ENCODE measurements at places on chromosomes 2 and 18.
A peak's percentile ranks its signal among the peaks of the same experiment; 100 is the strongest.

- no peak for DNase-seq
These were observed 138.5 kb downstream of the MEIS1 start for GRCh38 chr2:66573416-66573815.

GRCh38 chr2:47145466-47145865 is 9.6 kb downstream of the STPG4 start:
- no peak for DNase-seq

GRCh38 chr2:25490217-25490616 is 148.5 kb upstream of the DNMT3A start:
- DNase-seq: no peak

DNA sequence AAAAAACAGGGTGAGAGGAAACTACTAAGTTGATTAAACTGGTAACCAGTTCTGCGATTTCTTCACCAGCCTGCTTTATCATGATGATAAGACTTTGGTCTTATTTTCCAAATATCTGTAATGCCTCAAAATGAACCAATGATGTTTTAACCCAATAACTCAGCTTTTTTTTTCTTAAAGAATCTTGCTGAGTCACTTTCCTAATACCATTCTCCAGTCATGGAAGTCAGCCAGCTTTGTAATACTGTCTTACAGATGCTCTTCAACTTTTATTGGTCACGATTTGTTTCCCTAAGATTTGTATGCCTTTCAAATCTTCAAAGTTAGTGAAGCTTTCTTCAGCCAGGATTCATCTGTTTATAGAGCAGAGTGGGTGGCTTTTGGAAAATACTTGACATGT is 47.7 kb upstream of the SMIM21 start:
- no peak for DNase-seq

DNA sequence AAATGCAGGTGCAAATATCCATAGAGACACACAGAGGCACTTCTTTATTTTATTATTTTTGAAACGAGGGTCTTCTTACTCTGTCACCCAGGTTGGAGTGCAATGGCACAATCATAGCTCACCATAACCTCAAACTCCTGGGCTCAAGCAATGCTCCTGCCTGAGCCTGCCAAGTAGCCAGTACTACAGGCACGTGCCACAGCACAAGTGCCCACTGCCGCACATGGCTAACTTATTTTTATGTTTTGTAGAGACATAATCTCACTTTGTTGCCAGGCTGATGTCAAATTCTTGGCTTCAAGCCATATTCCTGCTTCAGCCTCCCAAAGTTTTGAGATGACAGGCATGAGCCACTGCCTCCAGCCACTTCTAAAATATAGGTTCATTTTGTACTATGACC is 537.6 kb downstream of the THSD7B start:
- no peak for DNase-seq

GRCh38 chr2:43218702-43219382 is 7.6 kb downstream of the ZFP36L2 start:
- DNase-seq: peak; percentile 53

DNA sequence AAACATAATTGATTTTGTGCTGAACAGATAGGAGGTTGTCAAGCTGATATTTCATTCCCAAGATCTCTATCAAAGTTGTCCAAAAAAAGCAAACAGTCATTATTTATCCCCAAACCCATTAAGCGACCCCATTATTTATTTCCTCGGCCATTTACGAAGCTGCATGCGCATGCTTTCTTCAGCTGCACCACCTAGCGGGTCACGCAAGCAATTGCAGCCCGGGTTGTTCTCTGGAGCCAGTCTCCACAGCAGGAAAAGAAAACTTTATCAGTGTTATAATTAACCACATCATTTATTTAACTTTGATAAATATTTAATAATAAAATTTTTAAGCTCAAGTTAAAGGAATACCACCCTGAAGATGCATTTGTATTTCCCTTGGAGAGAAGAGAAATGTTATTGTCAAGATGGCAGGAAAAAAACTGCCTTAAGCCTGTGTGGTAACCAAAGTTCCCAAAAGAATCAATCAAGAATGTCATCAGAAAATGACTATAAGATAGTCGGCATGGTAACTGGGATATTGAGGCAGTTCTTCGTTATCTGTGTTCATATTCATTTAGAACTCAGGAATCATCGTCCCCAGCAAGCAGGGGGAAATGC is 304.7 kb downstream of the FBXO15 start:
- DNase-seq: peak; percentile 13

DNA sequence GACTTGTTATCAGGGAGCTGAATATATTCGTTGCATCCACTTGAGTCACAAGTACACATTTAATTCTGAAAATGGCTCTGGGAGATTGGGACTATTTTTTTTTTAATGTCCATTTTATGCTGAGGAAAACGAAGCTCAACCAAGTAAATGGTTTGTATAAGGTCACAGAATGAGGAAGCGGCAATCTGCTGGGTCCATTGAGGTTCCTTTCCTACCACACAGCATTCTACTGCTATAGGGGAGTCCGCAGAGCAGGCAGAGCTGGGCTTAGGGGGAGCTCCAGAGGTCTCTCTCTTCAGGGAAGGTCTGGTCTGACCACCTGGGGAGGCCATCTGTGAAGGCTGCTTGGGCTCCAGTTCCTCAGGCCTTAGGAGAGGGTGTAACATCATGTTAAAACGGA is 77.9 kb downstream of the MCFD2 start:
- DNase-seq: no peak

DNA sequence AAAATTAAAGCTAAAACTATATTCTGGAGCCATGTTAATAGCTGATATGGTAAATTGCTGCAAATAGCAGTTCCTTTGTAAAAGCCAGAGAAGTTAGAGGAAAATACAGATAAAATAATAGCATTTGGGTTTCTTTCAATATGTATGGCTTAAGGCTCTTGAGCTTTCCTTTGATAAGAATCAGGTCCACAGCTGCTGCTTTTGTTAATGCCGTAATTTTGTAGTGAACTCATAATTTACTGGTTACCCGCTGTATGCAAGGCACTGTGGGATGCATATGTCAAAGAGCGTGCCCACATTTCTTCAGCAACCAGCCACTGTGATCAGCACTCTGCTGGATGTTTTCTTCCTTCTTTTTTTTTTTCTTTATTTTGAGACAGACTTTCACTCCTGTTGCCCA is 79.1 kb downstream of the MOGAT1 start:
- no peak for DNase-seq

GRCh38 chr2:123738643-123739042 is 286.4 kb upstream of the CNTNAP5 start:
- DNase-seq: no peak

GRCh38 chr2:238313289-238313990 is 6.9 kb upstream of the TRAF3IP1 start:
- no peak for DNase-seq

DNA sequence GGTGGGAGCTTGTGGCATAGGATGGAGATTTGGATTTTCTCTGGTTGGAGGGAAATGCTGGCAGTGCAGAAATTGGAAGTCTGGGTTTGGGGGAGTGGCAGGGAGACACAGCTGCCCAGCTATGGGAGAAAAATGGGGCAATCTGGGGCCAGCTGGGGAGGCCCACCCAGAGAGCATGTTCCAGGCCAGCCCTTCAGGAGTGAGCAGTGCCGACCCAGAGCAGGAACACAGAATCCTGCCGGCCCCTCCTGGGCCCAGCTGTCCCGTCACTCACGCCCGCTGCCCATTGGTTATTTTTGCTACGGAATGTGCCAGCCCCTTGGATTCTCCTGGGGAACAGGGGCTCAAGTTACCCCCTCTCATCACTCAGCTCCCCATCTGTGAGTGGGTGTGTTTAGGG is 4.9 kb downstream of the SPEG start:
- DNase-seq: no peak

GRCh38 chr2:230250231-230250630 is 24.7 kb downstream of the SP140 start:
- no peak for DNase-seq

- DNase-seq: no peak
These were observed 378.6 kb upstream of the CWC22 start for GRCh38 chr2:180385601-180386201.

DNA sequence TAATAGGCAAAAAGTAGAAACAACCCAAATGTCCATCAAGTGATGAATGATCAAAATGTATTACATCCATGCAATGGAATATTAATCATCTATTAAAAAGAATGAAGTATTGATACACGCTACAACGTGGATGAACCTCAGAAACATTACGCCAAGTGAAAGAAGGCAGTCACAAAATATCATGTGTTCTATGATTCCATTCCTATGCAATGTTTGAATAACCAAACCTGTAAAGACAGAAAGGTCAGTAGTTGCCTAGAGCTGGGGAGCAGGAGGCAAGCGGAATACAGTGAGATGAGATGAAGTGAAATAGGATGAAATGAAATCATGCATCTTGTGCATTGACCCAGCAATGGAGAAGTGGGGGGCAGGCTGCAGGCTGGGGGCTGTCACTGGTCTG is 17.9 kb upstream of the COL6A3 start:
- no peak for DNase-seq

DNA sequence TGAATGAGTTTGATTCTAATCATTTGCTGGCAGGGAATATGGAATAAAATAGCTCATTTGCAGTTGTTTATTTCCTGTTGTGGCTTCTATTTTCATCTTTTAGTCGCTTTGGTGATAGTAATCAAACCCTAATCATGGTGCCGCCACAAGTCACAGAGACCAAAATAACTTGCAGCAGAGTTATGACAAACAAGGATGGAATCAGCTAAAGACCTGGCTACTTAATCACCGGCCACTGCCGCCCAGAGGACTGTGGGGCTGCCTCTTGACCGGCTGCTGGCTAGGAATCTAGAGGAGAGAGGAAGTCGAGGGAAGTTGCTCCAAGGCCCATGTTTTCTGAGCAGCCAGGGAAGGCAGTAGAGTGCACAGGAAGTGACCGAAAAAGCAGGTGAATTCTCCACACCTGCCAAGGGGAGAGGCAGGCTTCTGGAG is 5.1 kb upstream of the SMAD7 start:
- no peak for DNase-seq

- no peak for DNase-seq
These were observed 10.1 kb downstream of the METAP1D start for GRCh38 chr2:172009823-172010222.

DNA sequence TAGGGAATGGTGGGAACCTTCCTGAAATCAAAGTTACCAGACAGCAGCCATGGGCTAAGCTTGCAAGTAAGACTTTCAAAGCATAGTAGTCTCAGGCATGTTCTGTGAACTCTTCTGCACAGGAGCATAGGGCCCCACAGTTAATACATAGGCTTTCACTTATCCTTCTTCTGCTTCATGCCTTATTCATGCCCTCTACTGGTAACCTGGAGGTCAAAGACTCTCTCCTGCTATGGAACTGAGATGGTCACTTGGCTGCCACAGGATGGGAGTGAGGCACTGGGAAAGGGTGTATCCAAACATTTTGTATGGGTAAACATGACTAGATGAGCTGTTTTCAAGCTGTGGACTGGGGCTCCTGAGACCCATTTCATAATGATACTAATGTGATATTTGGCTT is 49.1 kb upstream of the ZNF638 start:
- DNase-seq: no peak

- no peak for DNase-seq
These were observed 505.6 kb upstream of the SLC8A1 start for GRCh38 chr2:40957508-40957907.

DNA sequence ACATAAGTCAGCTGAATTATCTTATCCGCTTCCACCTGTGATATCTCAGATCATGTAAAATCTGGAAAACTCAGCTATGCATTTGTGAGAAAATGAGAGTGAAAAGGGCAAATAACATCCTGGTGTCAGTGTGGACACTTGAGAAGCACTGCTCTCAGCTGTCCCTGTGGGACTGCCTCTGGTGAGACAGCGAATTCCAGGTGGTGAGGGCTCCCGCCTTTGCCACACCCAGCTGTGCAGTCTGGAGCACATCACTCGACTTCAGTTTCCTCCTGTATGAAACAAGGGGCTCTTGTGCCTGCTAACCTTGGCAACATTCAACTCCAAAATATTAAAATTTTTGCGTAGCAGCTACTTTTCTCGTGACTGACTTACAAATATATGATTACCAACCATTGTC is 194.9 kb upstream of the BOD1L2 start:
- DNase-seq: no peak

- DNase-seq: no peak
These were observed 220.2 kb downstream of the HDAC4 start for GRCh38 chr2:239180526-239181073.

- no peak for DNase-seq
These were observed 213.0 kb downstream of the PHLPP1 start for GRCh38 chr18:62928326-62928725.

GRCh38 chr2:71971493-71971892 is 176.2 kb downstream of the CYP26B1 start:
- no peak for DNase-seq

GRCh38 chr2:134912361-134912760 is 6.3 kb upstream of the CCNT2 start:
- no peak for DNase-seq

GRCh38 chr2:179882851-179883806 is 21.7 kb upstream of the ZNF385B start:
- no peak for DNase-seq

GRCh38 chr2:231321556-231322334 is 73.8 kb upstream of the B3GNT7 start:
- no peak for DNase-seq

GRCh38 chr2:88600038-88600465 is 27.2 kb downstream of the EIF2AK3 start:
- DNase-seq: peak; percentile 43

DNA sequence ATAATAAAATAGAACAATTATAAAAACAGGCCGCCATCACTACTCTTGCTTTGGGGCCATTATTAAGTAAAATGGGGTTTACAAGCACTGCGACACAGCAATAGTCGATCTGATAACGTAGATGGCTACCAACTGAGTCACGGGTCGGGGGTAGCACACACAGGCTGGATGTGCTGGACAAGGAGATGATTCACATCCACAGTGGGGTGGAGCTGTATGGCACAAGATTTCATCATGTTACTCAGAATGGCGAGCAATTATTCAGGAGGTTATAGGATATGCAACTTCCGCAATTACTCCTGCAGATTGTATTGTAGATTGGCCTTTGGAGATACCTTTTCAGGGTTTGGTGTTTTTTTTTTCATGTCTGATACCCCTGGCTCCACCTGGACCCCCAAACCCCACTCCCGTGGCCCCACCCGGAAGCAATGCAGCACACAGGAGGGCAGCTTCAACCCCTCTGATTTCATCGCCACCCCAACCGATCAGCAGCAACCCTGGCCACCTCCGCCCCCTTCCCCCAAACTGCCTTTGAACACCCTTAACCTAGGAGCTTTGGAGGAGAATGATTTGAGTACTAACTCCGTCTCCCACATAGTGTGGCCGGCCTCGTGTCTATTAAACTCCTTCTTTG is 21.4 kb upstream of the MLPH start:
- DNase-seq: no peak

DNA sequence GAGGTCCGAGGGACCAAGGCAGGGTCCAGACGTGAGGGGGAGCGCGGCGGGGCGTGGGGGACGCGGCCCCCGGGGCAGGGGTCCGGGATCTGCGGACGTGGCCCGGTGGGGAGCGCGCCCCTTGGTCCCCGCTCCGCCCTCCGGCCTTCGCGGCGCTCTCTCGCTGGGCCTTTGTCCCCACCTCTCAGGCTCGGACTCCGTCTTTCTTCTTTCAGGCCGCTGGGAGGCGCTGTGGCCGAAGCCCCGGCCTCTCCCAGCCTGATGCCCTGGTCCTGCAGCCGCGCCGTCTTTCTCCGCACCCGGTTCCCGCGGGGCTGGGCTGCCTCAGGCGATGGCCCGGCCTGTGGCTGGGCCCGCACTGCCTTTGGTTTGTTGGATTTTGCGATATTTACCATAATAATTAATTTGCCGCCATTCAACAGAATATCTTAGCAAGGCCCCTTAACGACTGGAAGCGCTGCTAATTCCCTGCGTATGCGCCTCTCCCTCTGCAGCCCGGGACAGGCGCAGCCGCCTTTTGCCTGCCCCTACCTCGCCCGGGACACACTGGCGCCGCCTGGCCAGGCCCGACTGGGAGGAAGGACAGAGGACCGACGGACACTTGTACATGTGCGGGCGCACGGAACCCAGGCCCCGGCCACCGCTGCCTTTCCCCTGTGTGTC is 10.8 kb downstream of the SIX3 start:
- DNase-seq: no peak
